Stimulated activated CD4-positive, alpha-beta T cell treated with anti-CD3 and anti-CD28 coated beads, Interleukin-15, amount 100 ng/mL, for 48 hours (primary cell): ENCODE measurements at places on chromosomes 13 and 19.

DNA sequence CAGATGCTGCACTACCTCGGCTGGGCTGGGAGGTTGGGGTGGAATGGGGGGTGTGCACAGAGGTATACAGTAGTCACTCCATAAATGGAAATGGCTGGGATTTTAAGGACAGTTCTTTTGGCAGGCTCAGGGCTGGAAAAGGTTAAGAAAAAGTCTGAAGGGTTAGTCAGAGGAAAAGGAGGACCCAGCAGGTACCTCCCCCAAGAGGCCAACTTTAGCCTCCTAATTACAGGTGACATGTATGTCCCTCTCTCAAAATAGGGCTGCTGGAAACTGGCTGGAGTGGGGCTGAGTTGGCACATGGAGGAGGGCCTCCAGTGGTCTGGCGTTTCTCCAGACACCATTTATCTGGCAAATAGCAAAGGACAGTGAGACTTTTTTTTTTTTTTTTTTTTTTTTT, 994 bp downstream of the CCDC194 start:
- no peak for DNase-seq

DNA sequence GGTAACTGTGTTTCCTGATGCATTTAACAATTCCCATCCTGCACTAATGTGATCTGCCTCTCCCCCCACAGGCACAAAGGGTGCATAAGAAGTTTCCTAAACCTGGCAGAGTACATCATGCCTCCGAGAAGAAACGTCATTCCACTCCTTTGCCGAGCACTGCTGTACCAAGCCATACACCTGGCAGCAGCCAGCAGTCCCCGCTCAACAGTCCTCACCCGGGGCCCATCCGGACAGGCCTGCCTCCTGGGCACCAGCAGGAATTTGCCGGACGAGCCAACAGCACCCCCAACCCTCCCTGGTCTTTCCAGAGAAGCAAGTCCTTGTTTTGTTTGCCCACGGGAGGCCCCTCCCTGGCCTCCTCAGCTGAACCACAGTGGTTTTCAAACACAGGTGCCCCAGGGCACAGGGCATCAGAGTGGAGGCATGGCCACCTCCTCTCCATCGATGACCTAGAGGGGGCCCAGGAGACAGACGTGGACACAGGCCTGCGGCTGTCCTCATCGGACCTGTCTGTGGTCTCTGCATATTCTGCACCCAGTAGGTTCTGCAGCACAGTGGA, 58.3 kb downstream of the FAM124A start:
- DNase-seq, result no peak

GRCh38 chr13:74062933-74063332, 71.3 kb downstream of the KLF12 start:
- peak; percentile 30 for DNase-seq

DNA sequence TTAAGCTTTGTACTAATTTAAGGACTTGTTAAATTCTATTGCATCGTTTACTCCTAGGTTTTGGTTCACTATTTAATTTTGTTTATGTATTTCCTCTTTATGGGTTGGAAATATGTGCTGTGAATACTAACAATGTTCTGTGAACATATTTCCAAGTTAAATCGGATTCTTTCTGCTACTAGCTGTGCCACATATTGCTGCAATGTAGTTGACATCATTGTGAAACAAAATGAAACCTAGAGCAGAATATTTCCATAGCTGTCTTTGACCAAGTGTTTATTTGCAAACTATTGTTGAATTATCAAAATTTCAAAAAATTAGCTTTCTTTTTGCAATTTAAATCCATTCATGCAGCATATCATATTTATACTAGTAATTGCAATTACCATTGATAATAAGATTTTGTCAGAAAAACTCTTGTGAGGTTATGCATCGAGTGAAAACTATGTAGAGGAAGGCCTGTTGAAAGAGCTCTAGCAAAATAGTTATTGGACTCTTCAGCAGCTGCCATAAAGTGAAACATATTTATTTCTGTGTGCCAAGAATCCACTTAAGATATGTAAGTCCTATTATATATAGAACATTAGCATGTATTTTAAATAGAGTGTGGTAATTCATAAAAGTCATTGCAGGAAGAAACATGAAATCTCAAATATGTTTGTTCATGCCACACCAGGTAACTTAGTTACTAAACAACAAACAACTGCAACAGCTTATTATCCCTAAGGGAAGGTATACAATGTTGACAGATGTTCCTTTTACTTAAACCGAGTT, 575.1 kb downstream of the SLITRK6 start:
- DNase-seq, result no peak

DNA sequence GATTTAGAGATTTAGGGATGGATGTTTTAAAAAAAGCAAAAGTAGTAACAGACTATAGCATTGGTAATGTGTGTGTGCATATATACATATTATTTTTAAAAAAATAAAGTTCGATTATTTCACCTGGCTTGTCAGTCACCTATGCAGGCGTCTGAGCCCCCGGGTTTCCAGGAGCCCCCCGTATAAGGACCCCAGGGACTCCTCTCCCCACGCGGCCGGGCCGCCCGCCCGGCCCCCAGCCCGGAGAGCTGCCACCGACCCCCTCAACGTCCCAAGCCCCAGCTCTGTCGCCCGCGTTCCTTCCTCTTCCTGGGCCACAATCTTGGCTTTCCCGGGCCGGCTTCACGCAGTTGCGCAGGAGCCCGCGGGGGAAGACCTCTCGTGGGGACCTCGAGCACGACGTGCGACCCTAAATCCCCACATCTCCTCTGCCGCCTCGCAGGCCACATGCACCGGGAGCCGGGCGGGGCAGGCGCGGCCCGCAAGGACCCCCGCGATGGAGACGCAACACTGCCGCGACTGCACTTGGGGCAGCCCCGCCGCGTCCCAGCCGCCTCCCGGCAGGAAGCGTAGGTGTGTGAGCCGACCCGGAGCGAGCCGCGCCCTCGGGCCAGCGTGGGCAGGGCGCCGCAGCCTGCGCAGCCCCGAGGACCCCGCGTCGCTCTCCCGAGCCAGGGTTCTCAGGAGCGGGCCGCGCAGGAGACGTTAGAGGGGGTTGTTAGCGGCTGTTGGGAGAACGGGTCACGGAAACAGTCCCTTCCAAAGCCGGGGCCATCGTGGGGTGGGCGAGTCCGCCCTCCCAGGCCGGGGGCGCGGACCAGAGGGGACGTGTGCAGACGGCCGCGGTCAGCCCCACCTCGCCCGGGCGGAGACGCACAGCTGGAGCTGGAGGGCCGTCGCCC, 840 bp upstream of the CCNA1 start:
- DNase-seq, result no peak

DNA sequence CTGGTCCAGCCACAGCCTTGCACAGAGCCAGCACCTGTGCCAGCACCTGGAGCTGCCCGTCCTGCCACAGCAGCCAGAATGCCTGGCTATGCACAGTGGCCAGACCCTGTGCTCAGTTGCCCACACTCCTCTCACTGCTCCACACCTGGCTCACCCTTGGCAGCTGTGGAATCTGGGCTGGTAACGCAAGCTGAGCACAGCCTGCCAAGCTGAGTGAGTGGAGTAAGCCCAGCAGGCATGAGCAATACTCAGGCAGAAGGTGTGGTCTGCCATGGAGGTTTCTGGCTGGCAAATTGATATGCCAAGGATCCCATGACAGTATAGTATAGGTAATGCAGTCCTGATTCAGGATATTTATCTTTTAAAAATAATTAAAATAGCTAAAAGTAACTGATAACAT, 122.2 kb downstream of the PCDH9 start:
- no peak for DNase-seq

DNA sequence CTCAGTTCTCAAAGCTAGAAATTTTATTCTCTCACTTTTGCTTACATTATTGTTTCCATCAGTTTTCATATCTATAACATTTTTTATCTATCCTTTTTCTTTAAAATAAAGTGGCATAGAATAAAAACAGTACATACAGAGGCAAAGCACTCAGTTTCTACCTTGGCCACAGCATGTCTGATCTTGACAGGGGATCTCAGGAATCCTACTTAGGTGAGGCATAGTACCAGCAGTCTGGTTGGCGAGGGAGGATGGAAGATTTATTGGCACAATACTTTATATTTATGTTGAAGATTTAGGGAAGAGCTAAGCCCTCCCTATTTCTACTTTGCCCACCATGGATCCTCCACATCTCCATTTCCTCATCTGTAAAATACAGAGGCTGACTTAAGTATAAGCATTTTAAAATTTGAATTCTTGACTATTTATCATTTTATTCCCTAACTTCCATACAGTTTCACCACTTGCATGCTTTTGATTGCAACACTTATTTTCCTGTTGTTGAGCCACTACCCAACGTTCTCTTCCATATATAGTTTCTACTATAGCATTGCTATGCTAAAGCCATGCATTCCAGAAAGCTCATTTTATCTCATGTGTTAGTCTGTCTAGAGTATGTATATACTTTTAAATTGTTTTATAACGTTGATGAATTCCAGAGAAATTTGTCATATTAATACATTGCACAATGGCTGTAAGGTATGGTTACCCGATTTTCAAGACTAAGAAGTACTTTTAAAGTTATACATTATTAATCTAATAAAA, 506.7 kb downstream of the KCTD12 start:
- DNase-seq, result no peak

DNA sequence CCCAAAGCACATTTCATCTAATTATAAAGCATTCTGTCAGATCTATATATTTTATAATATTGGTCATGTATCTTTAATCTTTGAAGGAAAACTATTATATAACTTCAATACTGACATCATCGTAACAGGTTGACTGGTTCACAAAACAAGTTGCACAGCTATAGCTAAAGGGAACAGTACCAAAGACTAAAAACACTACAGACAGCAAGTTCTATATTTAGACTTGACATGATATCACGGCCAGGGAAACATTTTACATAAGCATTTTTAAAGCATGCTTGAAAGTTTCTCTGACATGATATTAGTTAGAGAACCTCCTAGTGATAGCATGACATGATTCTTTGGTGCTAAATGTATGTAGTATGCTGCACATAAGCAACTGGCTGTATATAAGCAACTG, 182.5 kb downstream of the NDFIP2 start:
- no peak for DNase-seq

DNA sequence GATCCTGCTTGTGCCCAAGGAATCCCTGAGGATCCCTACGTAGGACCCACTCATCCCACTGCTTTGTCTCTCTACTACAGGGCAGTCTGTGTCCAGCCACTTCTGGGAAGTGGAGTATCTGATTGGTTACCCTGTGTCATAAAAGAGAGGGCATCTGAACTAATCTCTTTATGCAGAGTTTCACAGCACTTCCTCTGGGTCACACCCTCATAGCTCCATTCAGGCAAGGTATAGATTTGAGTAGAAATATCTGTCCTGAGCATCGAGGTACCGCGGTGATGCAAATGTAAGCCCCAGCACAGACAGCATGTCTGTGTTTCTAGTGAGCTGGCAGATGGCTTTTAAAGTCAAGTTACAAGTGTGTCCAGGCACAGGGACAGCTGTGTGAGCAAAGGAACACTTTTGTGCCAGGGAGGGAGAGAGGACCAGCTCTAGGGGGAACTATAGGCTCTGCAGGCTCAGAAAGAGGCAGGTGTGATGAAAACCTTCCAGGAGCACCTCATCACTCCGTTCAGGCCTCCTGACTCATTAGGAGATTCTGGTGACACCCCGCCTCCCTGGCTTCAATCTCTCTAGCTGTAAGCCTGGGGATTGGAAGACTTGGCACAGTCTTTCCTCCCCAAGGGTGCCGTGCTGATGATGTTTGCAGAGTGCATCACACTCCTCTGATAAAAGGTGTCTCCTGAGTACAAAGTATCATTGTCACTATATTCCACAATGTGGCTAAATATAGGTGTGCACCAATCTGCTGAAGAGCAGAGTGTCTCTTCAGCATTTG, 84.3 kb upstream of the UBL3 start:
- DNase-seq, result peak; percentile 23

GRCh38 chr13:24802074-24802473, 38.1 kb downstream of the RNF17 start:
- no peak for DNase-seq

- no peak for DNase-seq
These were observed 7.6 kb downstream of the FNDC3A start for GRCh38 chr13:48983331-48983730.

GRCh38 chr13:27822258-27822872, 30.1 kb downstream of the GSX1 start:
- DNase-seq, result no peak

DNA sequence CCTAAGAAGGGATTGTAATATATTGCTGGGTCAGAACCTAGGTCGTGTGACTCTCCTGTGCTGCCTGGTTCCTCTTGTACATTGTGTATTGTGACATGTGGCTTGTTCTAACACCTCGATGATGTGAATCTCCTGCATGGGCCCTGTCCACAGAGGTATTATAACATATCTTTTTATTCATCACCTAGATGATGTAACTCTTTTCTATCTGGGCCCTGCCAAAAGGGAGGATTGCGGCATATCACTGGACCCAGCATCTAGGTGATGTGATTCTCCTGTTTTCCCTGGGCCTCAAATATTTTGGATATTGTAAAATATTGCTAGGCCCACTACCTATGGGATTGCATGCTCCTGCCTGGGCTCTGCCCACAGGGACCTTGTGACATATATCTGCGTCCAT, 33.4 kb upstream of the ZNF254 start:
- DNase-seq, result no peak

DNA sequence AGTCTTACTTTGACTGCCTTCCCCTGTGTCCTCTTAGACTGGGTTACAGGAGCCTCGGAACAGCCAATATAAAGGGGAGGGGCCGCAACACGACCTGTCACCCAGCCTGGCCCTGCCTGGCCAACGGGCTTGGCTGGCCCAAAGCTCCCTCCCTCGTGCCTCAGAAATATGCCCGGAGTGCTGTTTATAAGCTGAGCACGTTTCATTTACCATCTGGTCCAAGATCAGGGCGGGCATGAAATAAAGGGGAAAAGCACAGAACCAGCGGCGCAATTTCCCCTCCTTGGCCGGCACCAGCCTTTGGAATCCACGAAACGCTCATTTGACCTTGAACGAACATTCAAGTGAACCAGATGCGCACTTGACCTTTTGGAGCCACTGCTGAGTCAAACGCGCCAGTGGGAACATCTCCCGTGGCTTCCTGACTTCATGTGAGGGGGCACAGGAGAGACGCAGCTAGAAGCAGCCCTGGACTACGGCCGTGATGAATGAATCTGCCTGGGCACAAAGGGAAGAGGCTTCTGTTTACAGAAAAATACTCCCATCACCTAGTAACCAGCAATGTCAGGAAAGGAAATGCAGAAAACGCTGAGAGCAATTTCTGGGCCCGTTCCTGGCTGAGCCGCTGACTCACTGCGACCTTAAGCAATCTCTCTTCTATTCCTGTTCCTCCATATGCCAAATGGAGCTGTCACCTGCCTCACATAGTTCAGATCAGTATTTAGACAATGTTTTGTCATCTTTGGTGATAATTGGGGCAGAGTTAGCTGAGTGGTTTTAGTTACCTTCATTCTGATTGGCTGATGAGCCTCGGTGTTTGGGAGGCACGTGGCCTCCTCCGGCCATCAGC, 53.3 kb downstream of the RFX2 start:
- DNase-seq, result no peak

DNA sequence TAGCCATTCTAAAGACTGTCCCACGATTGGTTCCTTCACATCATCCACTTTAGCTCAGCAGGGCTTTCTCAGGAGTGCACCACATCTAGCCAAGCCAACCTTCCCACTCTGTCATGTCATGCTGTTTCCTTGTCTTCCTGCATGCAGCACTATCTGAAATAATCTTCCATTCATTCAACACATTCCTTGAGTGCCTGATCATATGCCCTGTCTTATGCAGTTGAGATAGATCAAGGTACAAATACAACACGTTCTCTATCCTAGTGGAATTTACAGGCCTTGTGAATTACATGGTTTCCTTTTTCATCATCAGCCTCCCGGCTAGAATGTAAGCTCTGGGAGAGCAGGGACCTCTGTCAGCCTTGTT, 6.8 kb upstream of the MRPS31 start:
- DNase-seq, result no peak

GRCh38 chr19:16536130-16536529, 6.1 kb downstream of the CHERP start:
- no peak for DNase-seq
